ENCODE measurements at places on chromosomes 11 and 22. TPM values are rescaled to one million over a fixed set of nuclear protein-coding genes. Genes with fewer than 3 reads are reported as not detected.

- DNase-seq, result no peak
Observed at GRCh38 chr11:26025676-26026075, 306.3 kb upstream of the ANO3 start.

- no peak for DNase-seq
Observed at GRCh38 chr11:20644360-20644759, 25.0 kb upstream of the NELL1 start.

DNA sequence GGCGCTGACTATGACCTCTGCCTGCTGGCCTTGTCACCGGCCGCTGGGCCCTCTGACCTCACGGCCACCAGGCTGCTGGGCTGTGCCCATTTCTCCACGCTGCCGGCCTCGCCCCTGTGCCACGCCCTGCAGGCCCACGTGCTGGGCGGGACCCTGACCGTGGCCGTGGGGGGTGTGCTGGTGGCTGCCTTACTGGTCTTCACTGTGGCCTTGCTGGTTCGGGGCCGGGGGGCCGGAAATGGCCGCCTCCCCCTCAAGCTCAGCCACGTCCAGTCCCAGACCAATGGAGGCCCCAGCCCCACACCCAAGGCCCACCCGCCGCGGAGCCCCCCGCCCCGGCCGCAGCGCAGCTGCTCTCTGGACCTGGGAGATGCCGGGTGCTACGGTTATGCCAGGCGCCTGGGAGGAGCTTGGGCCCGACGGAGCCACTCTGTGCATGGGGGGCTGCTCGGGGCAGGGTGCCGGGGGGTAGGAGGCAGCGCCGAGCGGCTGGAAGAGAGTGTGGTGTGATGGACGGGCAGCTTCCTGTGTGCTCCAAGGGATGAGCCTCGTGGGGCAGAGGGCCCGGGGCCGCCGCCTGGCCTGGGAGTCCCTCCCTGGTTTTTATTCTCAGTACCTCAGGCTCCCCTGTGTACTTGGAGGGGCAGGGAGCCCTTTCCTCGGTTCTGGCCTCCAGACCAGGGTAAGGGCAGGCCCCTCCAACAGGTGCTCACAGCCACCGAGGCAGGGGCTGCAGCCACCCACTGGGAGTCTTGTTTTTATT, 3.0 kb downstream of the LRFN4 start:
- DNase-seq, result no peak

DNA sequence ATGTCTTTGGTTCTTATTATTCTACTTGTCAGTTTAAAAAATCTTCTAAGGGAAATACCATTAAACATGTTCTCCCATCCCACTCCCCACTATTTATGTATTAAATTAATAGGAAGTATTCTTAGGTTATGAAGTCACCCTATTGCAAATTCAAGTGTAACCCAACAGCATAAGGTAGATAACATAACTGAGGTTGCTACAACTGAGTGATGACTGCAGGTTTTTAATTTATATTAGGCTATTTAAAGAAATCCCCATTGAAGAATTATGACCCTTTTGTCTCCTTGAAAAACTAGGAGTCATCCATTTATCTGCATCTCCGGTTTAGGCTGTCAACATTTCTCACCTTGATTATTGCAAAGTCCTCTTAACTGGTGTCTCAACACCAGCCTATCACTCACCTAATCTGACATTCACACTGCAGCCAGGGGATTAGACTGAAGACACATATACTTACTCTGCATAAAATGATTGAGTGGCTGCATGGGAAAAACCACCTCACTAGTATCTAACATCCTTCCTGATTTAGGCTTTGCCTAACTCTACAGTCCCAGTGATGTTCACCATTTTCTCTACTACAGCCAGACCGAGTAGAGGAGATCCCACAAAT, 649.4 kb downstream of the CNTN5 start:
- DNase-seq, result no peak

The C11orf91 gene
- total RNA-seq, result 0.49 TPM

The FAM111A gene
- total RNA-seq, result 18.8 TPM

GRCh38 chr11:66126808-66127555, 56.9 kb downstream of the PACS1 start:
- DNase-seq, result no peak

The USP2 gene
- total RNA-seq, result 15.3 TPM

- DNase-seq, result no peak
Observed at GRCh38 chr11:99020352-99021225, at the start of gene CNTN5. Gene CNTN5 (plus strand): TSS chr11:99020949.

The IGLL1 gene
- not detected for total RNA-seq

GRCh38 chr11:65210361-65210731, 28.6 kb downstream of the CAPN1 start:
- DNase-seq, result peak; percentile 84

DNA sequence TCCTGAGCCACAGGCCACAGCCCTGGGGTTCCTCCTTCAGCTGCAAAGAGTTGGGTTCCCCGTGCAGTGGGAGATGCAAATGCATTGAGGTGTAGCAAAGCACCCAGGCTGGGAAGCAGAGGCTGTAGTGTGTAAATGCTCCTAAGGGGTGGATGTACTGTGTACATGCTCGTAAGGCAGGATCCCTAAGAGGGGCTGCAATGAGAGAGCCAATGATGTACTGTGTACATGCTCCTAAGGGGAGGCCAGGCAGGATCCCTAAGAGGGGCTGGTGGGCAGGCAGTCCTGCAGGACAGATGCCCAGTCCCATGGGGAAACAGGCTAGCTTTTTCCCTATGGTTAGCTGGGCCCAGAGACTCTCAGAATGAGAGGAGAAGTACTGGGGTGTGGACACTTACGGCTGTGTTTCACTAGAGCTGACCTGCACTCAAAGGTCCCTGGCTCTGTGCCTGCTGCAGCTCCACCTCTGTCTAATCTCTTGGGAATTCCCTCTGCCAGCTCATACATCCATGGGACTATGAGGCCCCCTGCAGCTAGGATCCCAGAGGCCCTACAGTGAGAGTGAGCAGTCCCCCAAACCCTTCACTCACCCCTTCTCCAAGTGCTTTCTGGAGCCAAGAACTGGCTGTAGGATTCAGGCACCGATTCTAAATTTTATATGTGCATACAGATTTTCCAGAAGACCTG, 261.9 kb upstream of the LUZP2 start:
- no peak for DNase-seq

- no peak for DNase-seq
Observed at GRCh38 chr11:26578998-26579661, 7.1 kb upstream of the MUC15 start.

GRCh38 chr11:132551016-132551415, 981.3 kb downstream of the OPCML start:
- DNase-seq, result no peak

DNA sequence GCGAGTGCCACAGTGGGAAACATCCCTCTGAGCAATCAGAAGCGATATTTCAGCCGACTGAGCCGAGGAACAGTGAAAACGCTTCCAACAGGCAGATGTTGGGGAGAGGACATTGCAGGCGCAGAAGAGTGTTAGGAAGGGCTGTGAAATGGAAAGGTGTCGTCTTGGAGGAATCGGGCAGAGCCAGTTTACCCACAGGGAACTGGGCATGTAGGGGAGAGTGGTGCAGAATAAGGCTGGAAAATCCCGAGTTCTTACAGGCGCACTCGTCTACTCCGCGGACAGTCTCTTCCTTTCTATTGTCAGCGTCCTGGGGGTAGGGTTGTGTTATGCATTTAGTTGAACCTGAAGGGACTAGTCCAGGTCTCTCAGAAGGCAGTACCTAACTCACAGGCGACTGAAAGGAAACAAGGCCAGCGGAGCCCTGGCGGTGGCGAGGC, 1.1 kb upstream of the APLP2 start:
- no peak for DNase-seq

- DNase-seq, result peak; percentile 21
Observed at GRCh38 chr11:32090545-32091370, at the start of gene RCN1. Gene RCN1 (plus strand): TSS chr11:32091074. CDS start chr11:32091197, 123 bp downstream.

- DNase-seq, result no peak
Observed at GRCh38 chr11:88620568-88621130, 283.1 kb upstream of the CTSC start.

GRCh38 chr11:78100676-78101472, 21.2 kb upstream of the NDUFC2 start:
- no peak for DNase-seq

DNA sequence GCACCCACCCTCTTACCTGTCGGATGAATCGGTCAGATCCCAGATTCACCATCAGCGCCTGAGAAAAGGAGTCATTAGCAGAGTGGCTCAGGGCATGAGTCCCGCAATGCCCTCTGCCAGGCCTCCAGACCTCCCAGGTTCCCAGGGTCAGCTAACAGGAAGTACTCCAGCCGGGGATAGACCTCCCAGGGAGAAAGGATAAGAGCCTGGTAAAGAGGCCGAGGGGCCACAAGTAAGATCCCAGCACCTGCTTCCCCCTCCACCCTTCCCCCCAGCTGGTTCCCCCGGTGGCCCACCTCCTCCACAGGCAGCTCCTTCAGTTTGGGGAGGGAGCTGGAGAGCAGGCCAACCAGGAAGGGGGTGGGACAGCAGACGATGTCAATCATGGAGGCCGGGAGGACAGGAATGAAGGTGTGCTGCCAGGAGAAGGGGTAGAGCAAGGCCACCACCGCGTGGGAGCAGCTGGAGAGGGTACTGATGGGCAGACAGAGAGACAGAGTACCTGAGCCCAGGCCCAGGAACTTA, 16.4 kb downstream of the RPL27A start:
- no peak for DNase-seq

The CSTF3 gene
- total RNA-seq, result 9.4 TPM

DNA sequence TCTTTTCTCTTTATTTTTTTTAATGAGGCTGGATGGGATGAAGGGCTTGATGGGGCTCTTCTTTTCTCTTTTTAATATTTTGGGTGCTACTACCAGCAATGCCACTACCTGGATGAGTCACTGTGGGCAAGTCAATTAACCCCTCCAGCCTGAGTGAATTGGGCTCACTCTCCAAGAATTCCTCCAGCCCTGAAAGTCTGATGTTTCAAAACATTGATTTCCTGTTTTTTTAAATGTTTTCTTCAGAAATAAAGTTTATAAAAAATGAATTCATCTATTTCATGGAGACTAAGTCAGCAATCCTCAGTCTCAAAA, 812 bp upstream of the OR5A2 start:
- no peak for DNase-seq

DNA sequence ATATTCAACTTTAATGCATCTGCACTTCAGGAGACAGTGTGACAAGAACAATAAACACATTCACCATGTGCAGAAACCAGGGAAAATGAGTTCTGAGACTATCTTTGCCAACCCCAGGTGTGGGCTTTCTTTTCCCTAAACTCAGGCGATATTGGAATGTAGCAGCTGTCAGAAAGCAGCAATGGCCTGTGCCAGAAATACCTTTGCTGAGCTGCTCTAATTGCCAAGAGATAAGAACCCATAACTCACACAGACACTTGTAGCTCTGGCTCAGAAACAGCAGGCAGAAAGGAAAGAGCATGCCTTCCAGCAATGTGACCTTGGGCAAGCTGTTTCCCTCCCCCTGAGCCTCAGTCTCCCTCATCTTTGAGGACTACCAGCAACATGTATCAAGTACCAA, 77.6 kb downstream of the PLEKHA7 start:
- DNase-seq, result no peak

The TRPM5 gene
- total RNA-seq, result not detected

GRCh38 chr11:104620991-104621390, 277.3 kb downstream of the CASP12 start:
- DNase-seq, result no peak

- peak; percentile 76 for DNase-seq
Observed at GRCh38 chr11:117931971-117932370, 2.8 kb upstream of the TMPRSS13 start.

DNA sequence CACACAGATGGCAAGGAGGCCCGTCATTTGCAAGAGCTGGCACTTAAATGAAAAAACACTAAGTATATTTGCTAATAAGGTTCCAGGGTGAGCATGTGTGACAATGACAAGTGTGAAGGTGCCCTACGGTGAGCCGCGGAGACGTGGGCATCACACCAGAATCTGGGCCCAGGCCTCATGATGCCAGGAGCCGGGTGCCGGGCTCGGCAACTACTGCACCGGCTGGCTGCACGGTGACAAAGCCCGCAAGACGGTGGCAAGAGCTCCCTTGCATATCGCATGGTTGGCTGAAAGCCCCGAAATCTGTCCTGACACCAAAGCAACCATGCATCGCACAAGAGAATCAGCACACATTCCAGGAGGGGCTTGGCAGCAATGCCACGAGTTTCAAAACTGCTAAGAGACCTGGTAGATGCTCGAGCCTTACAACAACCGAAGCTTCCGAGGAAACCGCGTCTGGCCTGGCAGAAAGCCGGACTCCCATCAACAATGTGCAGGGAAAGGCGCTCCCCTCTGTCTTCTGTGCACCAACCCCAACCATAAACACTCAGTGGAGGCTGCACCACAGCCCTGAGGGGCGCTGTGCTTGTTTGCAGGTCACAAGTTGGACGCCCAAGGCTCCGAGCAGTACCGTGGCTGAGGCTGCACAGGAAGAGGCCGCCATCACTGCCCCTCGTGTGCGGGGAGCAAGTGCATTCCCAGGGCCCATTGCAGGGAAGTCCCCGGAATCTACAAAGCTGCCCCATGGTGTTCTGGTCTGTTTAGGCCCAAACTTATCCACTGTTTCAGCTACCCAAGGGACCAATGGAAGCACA, 339.7 kb downstream of the CTTN start:
- DNase-seq, result no peak

DNA sequence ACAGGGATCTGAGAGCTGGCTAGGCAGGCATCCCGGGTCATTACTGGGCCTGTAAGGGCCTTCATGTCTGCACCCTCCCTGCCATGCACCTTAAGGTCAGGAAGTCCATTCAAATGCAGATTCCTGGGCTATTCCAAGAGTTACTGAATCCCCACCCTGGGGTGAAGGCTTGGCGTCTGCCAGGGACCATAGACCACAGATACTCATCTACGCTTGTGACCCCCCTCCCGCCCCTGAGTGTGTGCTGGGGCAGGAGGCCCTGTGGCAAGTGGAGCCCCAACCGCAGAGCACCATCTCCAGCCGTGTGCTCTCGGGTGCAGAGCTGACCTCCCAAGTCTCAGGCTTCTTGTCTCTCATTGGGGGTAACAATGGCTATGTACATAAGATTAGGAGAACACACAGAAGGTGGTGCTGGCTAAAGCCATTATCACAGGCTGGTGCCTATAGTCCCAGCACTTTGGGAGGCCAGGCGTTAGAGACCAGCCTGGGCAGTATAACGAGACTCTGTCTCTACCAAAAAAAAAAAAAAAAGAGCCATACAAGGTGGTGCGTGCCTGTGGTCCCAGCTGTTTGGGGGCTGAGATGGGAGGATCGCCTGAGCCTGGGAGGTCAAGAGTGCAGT, 19.1 kb upstream of the KCNQ1OT1 start:
- DNase-seq, result no peak

The OR52H1 gene
- not detected for total RNA-seq
